ENCODE measurements at places on chromosomes 5 and 9.

GRCh38 chr5:133048993-133049725 is 2.7 kb upstream of the HSPA4 start:
- DNase-seq, result no peak

- no peak for DNase-seq
Measured at GRCh38 chr5:78127875-78128274, 166.6 kb downstream of the AP3B1 start.

DNA sequence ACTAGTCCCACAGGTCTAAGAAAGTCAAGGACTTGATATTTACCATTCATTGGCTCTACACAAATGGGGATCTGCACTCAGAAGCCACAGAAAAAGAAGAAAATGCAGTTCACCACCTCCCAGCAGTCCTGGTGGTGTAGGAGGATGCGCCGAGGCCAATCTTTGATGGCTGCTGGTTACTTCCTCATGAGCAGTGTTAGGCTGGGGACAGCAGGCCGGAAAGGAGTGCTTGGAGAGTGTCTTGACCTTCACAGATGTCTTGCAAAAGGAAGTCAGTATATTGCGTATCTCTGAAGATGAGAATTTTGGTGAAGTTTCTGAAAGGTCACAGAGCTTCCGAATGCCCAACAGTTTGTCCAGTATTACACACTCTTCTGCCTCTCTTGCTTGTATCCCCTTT is 597.0 kb downstream of the EBF1 start:
- DNase-seq, result no peak

- no peak for DNase-seq
Measured at GRCh38 chr5:151665613-151666012, 21.1 kb downstream of the SPARC start.

All from activated CD4-positive, alpha-beta T cell treated with anti-CD3 and anti-CD28 coated beads, Interleukin-10, Interleukin-2, amounts not matched to agents 100 ng/mL and 50 ng/mL, durations not matched to agents 16 hours and 8 hours (primary cell).